ENCODE measurements at places on chromosomes 12 and 14.

- DNase-seq: no peak
Observed at GRCh38 chr14:34379816-34380470, 82.1 kb downstream of the SPTSSA start.

DNA sequence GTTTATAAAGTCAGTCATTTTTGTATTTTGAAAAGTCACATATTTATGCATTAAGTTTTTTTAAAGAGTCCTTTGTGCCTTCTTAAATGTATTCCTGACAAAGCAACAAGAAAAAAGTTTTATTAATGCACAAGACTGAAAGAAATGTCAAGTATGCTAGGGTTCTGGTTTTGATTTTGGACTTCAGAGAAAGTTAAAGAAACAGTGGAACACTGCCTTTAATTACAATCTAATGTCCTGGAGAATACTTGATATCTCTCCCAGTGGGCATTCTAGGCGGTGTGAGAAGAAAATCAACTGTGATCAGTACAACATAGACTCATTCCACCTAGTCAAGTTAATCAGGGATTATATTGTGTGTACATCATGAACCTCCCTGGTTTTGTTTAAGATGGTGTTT, 49.9 kb downstream of the PRICKLE1 start:
- no peak for DNase-seq

GRCh38 chr14:68658943-68659931, 133.6 kb downstream of the ZFP36L1 start:
- DNase-seq: no peak

DNA sequence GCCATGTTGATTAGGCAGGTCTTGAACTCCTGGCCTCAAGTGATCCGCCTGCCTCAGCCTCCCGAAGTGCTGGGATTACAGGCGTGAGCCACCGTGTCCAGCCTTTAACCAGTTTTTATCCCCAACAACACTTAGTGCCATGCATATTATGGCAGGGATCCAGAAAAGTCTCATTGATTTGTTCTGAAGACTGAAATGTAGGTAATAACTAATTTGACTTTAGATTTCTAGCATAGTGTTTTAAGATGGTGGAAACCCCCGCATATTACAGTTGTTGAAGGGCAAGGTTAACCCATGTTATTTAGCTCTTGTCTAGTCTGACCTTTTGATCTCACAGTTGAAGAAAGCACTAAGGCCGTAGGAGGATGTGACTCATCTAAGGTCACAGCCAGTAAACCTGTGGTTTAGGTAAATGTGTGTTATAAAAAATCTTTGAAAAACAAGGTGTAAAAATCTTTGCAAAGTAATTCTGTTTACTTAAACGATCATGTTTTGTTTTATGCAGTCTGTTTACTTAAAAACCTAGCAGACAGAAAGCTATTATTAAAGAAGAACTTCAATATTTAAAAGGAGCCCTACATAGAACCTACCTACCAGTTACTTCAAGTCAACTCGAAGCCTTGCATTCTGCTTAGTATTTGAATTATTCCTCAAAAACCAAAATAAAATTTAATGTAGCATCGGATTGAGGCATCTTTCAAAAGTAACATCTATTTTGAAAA, 24.8 kb downstream of the BICDL1 start:
- DNase-seq: no peak

DNA sequence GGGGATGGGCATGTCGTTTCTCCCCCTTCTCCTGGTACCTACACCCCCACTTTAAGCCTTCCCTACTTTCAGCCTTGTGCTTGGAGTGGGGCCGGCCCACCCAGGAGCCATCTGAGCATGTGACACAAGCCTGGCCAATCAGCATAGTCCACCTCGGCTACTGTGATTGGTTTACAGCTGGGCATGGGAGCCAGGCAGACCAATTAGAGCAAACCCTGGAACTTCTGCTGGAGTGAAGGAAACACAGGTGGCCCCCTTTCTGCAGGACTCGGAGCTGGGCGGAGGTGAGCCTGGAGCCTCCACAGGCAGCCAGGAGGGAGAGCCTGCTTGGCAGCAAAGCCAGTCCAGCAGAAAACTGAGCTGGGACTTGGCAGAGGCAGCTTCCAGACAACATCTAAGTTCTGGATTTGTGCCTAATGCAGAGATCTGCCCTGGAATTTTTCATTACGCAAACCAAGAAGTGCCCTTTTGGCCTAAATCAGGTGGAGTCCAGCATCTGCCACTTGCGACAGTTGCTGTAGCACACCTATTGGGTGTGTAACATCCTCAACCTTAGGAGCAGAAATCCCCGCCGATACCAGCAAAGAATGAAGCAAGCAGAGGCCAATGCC, 59.5 kb downstream of the SCARB1 start:
- no peak for DNase-seq

GRCh38 chr12:69987579-69988091, 162.6 kb downstream of the MYRFL start:
- no peak for DNase-seq

GRCh38 chr14:49303946-49304516, 282.1 kb downstream of the RPS29 start:
- DNase-seq: no peak

DNA sequence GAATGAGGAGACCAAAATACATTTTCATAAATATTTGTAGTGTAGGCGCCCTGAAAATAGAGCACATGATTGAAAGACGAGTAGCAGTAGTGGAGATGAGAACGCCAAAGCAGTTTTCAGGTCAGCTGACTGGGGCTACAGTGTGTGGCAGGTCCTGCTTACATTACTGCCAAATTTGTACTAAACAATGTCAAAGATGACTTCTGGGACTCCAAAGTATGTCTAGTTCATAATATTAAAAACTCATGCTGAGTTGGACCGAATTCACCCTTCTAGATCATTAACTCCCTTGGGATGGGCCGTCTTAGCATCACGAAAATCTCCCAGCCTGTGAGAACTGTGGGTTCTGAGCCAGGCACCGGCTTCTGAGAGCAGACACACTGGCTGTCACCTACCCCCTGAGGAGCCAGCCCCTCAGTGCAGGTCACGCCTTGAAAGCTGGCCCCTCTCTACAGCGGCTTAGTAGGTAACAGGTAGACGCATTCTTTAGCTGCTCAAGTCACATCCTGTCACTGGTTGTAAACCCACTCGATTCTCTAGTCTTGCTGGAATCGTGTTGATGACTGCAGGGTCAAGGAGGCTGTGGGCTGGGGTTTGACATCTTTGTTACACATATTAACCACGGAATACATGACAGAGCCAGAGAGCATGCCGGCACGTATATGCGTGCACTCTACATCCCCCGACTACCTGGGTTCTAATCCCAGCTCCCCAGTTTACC, 210.4 kb downstream of the ETV6 start:
- DNase-seq: no peak

- no peak for DNase-seq
Observed at GRCh38 chr12:10067264-10067663, 31.5 kb downstream of the CLEC1A start.

GRCh38 chr12:77992760-77993159, 162.1 kb downstream of the NAV3 start:
- DNase-seq: no peak

DNA sequence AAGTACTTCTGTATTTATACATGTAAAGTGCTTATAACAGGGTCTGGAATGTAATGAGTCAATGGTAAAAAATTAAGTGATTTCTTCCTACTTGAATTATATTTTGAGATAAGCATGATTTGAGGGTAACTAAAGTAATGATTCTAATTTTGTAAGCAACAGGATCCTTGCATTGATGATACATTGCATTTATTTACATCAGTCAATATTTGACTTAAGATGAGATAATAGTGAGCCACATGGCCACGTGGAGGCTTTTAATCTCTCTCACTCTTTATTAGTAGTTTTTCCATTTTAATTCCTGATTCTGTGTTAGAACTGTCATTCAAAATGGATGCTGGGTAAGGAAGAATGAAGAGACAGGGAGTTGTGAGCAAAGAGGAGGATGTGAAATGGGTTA, 298.1 kb upstream of the PRICKLE1 start:
- DNase-seq: no peak

DNA sequence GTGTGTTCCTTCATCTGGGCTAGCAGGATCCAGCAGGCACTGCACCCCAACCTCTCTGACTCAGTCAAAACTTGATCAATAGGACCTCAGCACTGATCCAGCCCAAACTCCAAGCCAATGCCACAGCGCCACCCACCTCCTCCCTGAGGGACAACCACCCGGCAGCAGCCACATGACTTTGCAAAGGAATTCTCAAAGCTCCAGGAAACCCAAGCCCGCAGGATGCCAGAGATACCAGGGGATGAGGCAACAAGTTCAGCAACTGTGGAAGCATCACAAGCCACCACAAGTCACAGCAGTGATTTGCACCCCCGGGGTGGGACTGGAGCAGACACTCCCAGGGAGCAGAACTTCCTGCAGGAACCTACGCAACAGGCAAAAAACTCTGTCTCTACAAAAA, 37.3 kb downstream of the ACTN1 start:
- no peak for DNase-seq

DNA sequence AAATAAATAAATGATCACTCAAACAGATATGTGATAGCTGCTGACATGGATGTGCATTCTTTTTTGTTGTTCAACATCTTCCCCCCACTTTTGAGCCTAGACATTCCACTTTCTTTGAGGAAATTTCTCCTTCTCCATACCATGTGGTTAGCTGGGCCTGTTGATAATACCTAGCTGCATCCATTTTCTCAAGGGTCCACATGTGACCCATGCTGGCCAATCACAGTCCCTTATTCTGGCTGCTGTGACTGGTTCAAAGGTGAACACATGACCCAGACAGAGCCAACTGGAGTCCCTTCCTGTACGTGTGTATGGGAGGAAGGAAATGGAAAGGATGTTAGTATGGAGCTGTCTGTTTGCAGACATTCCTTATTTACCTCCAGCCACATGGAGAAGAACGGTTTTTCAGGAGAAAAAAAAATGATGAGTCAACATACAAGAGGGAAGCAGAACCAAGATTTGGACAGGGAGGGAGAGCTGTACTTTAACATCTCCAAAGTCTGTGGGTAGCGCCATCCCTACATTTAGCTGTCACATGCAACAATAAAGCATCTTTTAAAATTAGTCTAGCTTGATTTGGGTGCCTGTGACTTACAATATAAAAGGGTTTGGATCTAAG, 391.7 kb upstream of the TBX3 start:
- no peak for DNase-seq

DNA sequence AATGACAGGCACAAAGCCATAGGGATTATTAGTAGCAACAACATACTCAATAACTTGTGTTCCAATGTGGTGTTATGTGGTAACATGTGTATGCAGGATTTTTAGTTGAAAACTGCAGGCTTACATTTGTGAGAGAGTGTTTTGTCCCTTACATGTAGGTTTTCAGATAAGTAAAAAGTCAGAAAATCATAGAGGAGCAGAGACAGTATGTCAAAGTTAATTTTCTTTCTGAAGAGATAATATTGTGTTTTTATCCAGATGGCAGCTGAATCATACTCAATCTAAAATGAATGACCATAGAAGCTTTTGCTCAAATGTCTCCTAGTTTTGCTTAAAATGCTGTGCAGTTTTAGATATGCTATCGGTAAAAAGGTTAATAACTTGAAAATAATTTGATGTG, 277.0 kb downstream of the TRHDE start:
- no peak for DNase-seq

GRCh38 chr12:101931498-101932326, 54.3 kb downstream of the DRAM1 start:
- no peak for DNase-seq

GRCh38 chr14:106831322-106831720, 1304.9 kb downstream of the TMEM121 start:
- DNase-seq: no peak

DNA sequence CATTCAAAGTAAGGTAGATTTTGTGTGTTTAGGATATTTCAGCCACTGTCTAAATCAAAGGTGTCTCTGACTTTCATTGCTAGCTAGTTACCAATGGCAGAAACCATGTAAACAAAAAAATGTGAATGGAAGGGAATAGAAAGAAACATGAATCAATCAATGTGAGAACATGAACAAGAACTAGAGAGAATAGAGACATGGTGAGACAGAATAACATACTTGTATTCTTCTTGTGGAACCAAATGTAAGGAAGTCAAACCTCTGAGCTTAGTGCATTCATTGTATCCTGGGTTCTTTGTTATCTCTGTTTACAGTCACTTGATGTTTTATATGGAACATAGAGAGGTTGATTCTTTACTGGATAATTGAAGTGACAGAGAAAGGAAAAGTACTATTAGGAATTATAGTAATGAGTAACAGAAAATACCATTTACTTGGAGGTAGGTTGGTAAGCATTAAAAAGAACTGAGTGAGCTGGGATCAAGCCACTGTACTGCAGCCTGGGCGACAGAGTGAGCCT, 2.6 kb upstream of the WNK1 start:
- no peak for DNase-seq

GRCh38 chr14:63512861-63513260, 30.3 kb downstream of the PPP2R5E start:
- no peak for DNase-seq

DNA sequence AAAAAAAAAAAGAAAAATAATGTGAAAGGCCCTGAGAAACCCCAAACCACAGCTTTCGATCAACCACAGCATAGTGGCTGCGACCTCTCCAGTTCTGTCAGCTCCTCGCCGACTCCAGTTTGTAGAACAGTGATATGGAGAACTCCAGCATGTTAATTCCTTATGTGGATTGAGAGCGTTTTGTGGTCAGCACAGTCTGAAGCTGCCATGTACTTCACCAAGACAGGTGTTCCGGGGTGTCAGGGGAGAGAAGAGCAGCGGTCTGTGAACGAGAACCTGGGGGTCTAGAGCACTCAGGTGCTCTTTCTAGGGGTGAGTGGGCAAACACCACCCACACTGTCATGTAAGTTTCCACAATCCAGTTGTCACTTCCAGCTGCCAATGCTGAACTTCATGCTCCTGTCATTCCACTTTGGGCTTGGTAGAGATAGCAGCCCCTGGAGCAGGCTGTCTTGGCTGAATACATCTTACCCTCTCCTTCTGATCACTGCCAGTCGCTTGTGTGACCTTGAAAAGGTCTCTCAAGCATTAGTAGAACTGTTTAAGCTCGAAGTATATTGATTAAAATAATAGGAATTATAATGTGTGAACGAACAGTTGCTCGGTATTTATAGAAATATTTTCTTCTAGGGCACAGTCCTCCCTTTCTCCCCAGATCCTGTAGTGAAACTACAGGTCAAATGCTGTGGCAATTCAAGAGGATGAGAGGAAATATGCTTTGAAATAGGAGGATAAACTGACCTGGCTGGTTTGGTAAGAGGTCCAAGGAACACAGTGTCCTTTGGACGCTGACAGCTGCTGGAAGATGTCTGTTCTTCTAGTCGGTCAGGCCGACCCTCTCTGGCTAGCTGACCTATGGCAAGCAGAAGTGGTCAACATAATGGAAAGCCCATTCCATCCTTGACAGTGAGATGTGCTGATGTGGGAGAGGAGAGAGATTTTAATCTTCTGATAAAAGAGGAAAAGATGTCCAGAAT, 15.7 kb upstream of the MAX start:
- DNase-seq: no peak
